Brain pericyte (primary cell): ENCODE measurements at places on chromosomes 11 and 22.

DNA sequence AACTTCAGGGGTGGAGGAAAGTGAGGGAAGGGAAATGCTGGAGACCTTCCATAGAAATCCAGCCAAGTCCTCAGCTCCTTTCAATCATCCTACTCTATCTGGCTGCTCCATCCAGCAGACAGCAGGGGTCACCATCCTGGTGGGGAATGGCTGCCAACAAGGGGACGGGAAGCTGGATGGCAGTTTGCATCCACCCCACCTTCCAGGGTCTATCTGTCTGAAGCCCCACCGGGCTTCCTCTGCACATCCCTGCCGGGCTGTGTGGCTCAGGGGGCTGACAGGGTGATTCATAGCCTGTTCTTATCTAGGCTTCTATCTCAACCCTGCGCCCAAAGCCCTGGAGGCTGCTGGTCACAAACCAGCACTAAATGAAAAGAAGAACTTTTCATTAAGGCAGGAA, 1.1 kb downstream of the SYTL2 start:
- no peak for DNase-seq

DNA sequence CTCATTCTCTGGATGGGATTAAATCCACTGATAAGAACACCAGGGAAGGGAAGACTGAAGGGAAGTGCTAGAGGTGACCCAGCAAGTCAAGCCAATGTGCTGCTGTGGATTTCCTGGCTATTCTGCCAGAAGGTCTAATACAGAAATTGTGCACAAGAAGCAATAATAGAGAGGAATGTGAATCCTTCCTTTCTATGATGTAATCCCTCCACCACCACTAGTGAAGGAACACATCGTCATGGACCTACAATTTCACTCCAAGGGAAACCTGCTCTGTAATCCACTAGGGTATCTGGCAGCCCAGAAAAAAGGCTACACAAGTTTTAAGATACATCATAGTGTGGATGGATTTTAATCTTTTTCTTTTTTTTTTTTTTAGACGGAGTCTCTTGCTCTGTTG, 17.4 kb downstream of the LARGE2 start:
- DNase-seq = no peak

DNA sequence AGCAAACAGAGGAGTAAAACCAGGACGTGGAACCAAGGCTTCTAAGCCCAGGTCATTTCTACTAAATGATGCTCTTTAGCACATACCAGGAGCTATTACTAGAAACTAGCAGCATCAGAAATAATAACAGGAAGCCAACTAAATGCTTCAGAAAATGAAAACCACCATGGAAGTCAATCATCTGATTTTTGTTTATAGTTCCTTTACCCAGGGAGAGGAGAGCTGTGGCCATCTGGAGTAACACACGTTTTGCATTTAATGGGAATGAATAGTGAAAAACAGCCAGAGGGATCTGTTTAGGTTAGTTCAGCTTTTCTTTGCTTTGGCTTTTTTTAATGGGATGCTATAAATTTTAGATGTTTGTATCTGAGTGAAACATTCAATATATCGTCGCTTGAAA, 250.7 kb upstream of the ARHGAP20 start:
- no peak for DNase-seq

DNA sequence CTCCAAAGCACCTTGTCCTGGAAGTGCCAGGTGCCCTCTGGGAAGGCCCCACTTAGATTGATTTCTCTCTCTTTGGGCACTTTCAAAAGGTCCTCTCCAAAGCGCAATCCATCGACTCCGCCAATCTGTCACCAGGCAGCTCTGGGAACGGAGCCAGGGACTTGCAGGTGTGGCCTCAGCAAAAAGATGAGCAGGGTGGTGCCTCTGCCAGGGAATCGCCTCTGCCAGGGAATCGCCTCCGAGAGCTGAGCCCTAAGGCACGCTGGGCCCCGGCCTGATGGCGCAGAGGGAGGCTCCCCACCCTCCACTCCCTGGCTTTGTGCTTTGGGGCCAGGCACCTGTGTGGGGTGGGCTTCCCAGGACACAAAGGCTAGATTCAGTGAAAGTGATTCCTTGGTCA, 1391.3 kb downstream of the TBC1D22A start:
- DNase-seq = no peak

- DNase-seq = no peak
Observed at GRCh38 chr11:10426475-10426874, 28.6 kb upstream of the AMPD3 start.

GRCh38 chr11:73563539-73564200, 34.2 kb downstream of the FAM168A start:
- DNase-seq = no peak

GRCh38 chr22:22431271-22432220, 77.0 kb downstream of the ZNF280B start:
- no peak for DNase-seq

DNA sequence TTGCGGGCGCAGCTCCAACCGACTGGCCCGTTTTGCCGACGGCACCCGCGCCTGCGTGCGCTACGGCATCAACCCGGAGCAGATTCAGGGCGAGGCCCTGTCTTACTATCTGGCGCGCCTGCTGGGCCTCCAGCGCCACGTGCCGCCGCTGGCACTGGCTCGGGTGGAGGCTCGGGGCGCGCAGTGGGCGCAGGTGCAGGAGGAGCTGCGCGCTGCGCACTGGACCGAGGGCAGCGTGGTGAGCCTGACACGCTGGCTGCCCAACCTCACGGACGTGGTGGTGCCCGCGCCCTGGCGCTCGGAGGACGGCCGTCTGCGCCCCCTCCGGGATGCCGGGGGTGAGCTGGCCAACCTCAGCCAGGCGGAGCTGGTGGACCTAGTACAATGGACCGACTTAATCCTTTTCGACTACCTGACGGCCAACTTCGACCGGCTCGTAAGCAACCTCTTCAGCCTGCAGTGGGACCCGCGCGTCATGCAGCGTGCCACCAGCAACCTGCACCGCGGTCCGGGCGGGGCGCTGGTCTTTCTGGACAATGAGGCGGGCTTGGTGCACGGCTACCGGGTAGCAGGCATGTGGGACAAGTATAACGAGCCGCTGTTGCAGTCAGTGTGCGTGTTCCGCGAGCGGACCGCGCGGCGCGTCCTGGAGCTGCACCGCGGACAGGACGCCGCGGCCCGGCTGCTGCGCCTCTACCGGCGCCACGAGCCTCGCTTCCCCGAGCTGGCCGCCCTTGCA, 1.0 kb downstream of the FJX1 start:
- DNase-seq = no peak

GRCh38 chr22:17337639-17338038, 31.6 kb upstream of the CECR2 start:
- no peak for DNase-seq

DNA sequence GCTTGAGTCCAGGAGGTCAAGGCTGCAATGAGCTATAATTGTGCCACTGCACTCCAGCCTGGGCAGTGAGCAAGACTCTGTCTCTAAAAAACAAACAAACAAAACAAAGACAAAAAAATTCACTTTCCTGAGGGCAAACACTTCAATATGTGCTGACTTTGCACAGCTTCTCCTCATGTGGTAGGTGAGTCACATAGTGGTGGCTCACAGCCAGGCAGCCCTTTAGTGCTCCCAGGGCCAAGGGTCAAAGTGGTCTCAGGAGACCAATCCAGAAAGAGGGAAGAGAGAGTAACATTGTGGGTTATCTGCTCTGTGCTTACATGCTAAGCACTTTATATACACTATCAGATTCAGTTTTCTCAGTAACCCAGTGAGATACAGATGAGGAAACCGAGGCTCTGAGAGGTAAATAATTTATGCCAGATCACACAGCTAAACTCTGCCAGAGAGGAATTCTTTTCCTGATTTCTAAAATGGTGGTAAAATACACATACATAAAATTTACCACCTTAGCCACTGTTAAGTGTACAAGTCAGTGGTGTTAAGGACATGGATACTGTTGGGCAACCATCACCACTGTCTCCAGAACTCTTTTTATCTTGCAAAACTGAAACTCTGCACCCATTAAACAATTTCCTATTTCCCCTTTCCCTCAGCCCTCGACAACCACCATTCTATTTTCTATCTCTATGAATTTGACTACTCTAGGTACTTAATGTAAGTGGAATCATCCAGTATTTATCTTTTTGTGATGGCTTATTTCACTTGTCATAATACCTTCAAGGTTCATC, 231.7 kb upstream of the NARS2 start:
- peak; percentile 90 for DNase-seq

- no peak for DNase-seq
Observed at GRCh38 chr11:1085440-1086170, 10.9 kb downstream of the MUC2 start.

- DNase-seq = no peak
Observed at GRCh38 chr22:38965614-38966379, 8.4 kb downstream of the APOBEC3A start.

DNA sequence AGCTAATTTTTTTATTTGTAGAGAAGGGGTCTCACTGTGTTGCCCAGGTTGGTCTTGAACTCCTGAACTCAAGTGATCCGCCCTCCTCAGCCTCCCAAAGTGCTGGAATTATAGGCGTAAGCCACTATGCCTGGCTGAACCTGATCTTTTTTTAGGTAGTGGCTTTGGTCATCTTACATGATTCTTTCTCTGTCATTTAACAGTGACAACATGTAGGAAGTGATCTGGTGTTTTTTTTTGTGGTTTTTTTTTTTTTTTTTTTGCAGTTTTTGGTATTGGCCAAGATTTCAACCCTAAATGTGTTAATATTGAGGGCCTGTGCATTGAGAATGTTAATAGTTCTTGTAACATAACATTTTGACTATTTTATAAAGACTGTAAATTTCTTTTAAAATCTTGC, 8.0 kb upstream of the FERMT3 start:
- DNase-seq = no peak

DNA sequence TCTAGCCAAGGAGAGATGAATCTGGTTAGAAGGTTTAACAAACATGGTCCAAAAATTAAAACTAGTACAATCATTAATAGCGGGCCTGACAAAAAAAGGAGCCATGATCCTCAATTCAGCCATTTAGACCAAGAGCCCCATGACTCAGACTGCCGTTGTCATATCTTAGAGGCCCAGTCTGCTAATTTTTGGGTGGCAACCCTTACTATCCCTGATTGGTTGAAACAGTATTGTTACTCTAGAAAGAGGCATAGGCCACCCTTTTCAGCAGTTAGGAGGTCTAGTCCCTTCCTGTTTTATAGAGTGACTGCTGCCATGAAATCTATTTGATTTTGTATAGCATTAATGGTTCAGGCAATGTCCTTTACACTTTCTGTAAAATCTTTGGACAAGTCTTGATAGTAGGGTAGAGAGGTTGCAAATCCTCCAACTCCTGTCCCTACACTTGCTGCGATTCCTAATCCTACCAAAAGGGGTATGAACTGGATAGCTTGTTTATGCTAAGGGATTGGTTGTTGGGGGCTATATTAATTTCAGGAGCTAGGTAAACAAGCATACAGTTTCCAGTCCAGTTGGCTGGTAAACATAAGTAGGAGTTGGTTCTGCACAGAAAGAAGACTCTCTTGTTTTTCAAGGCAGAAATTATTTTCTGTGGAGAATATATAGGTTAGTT, 1056.3 kb upstream of the CNTN5 start:
- DNase-seq = no peak

GRCh38 chr22:39136317-39136716, 16.2 kb downstream of the CBX7 start:
- DNase-seq = no peak

GRCh38 chr11:69655479-69656428, 14.8 kb downstream of the CCND1 start:
- DNase-seq = no peak

GRCh38 chr22:46710806-46711205, 27.2 kb downstream of the CERK start:
- no peak for DNase-seq
